Activated CD8-positive, alpha-beta T cell treated with anti-CD3 and anti-CD28 coated beads, Interleukin-2, amount 10 ng/mL, durations not matched to agents 7 days and 5 days (primary cell): ENCODE measurements at places on chromosomes 4 and X.

- DNase-seq = no peak
Measured at GRCh38 chr4:137735561-137736104, 203.3 kb upstream of the PCDH18 start.

GRCh38 chrX:42695800-42696358, 82.1 kb downstream of the PPP1R2C start:
- DNase-seq = no peak

- DNase-seq = no peak
Measured at GRCh38 chr4:183747380-183747779, 88.3 kb downstream of the TRAPPC11 start.

- no peak for DNase-seq
Measured at GRCh38 chr4:11408233-11408967, 20.3 kb downstream of the HS3ST1 start.

- no peak for DNase-seq
Measured at GRCh38 chr4:139736274-139736660, 70.6 kb downstream of the MGST2 start.

DNA sequence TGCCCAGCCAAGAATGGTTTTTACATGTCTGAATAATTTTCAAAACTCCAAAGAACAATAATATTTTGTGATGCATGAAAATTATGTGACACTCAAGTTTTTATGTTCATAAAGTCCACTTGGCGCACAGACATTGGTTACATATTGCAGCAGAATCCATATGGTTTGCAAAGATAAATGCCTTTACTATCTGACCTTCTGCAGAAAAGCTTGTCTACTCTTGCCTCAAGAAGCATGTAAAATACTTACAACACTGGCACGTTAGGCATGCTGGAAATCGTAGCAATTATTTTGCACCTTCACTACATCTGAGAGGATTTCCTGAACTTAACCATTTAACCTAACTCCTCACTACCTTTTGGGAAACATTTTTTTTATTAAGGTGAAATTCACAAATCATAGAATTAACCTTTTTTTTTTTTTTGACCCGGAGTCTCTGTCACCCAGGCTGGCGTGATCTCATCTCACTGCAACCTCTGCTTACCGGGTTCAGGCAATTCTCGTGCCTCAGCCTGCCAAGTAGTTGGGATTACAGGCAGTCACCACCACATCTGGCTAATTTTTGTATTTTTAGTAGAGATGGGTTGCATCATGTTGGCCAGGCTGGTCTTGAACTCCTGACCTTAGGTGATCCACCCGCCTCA, 3.5 kb upstream of the XG start:
- DNase-seq = no peak

GRCh38 chr4:127870688-127871087, 10.0 kb upstream of the PLK4 start:
- no peak for DNase-seq

GRCh38 chrX:82218361-82218760, 1016.5 kb downstream of the SH3BGRL start:
- no peak for DNase-seq

DNA sequence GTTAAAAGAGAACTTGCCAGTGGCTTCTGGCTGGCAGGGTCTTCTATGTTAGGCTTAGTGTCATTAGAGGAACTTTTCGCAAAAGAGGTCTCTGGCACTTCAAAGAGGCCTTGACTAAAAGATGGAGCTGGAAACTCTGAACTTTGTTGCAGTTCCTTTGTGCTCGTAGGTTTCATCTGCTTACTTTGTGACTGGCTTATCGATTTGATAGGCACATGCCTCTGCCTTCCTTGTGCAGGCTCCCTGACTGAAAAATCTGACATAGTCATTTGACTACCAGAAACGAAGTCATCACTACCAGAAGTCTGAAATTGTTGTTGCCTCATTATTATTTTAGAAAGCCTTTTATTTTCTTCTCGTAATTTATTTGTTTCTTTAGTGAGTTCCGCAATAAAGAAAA, 93.9 kb upstream of the IL13RA1 start:
- DNase-seq = no peak

GRCh38 chr4:105923497-105924238, 28.4 kb downstream of the NPNT start:
- DNase-seq = no peak

DNA sequence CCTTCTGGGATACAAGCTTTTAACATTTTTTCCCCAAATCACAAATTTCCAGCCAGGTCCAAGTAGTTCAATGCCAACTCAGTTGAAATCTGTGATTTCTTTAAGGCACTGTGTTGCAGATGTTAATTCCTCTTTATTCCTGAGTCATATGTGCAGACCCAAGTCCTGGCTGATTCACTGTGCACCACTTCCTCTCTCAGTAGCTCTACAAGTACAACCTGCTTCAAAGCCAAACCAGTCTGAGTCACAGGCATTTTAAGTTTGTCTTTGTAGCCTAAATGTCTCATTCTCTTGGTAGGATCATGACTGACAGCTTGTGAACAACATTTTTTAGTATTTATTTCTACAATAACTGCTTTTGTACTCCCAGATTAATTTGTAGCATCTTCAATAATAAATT, 165.6 kb upstream of the S100G start:
- peak; percentile 49 for DNase-seq

DNA sequence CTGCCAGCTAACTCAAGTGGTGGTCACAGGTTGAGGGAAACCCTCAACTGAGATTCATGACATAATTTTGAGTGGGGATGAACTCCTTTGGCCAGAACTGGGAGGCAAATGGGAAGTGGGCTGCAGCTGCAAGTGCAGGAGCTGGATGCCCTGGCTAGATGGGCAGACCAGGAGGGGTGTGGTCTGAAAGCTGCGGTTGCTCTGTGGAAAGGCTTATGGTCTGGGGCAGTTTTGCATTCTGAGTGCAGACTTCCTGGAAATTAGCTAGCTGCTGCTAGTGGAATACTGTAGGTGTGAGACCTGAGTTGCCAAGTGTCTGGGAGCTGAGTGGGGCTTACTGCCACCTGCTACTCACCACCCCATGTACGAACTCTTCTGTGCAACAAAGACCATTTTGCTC, 52.1 kb upstream of the NAP1L2 start:
- no peak for DNase-seq

DNA sequence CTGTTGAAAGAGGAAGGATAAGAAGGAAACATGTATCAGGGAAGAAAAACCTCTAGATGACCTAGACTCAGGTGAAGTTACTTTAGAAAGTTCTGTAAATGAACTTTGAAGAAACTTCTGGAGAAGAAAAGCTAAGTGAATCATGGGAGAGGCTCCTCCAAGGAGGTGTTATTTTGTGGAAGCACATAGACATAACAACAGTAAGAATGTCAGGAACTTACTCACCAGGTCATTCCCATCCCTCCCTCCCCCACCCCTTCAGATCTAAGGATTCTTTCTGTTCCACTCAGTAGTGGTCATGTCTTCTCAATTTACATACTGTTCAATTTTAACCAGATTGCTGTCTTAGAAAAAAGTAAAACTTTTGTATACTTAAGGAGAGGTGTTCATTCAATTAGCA, 310.5 kb upstream of the DDX53 start:
- DNase-seq = no peak

- no peak for DNase-seq
Measured at GRCh38 chr4:102350634-102351033, 5.4 kb upstream of the SLC39A8 start.

- peak; percentile 85 for DNase-seq
Measured at GRCh38 chr4:6873792-6874461, 35.7 kb upstream of the TBC1D14 start.

- no peak for DNase-seq
Measured at GRCh38 chr4:183747931-183748670, 89.0 kb downstream of the TRAPPC11 start.

GRCh38 chr4:103928370-103928769, 208.6 kb upstream of the TACR3 start:
- DNase-seq = no peak

GRCh38 chr4:98754736-98755135, 96.3 kb upstream of the TSPAN5 start:
- DNase-seq = no peak

DNA sequence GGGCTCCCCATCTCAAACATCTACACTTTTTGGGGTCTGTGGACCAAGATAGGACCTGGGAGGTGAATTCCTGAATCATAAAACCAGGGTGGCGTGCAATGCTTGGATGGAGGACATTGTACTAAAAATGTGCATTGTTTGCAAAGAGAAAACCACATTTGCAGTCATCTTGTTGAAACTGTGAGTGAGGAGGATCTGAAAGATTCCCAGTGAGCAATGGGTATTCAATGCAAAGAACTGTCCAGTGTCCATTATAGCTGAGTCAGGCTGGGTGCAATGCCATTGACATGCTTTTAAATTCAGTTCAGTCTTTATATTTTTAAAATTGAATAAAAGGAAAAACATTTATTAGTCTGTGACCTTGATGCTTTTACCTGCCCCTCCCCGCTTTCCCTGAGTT, 215.7 kb downstream of the STK32B start:
- no peak for DNase-seq

DNA sequence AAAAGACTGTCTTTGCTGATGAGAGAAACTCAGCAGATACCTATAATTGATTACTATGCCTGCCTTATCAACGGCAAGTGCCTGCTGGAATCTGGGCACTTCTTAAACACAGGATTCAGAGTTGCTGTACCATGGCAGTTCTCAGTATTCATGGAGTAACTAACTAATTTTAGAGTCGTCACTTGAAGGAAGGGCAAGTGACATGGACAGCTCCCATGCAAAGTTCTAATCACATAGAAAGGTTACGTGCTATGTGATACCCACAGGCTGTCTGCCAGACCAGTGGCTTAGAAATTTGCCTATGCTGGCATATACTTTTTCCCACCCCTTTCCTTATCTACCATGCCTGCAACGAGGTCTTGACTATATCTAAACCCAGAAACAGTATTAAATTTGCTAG, 931.1 kb upstream of the TENM3 start:
- DNase-seq = no peak

GRCh38 chrX:140766024-140766611, 56.6 kb downstream of the LINC00632 start:
- peak; percentile 47 for DNase-seq

DNA sequence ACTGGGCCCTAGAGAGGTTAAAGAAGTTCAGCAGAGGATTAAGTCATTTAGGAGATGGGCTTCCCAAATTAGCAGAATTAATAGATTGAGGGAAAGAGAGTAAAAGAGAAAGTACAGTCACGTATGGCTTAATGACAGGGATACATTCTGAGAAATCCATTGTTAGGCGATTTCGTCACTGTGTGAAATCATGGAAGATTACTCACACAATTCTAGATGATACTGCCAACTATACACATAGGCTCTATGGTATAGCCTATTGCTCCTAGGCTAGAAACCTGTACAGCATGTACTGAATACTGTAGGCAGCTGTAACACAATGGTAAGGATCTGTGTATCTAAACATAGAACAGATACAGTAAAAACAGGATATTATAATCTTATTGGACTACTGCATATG, 180.6 kb downstream of the RNF150 start:
- DNase-seq = no peak

GRCh38 chrX:23263892-23264291, 70.8 kb upstream of the PTCHD1 start:
- DNase-seq = no peak

DNA sequence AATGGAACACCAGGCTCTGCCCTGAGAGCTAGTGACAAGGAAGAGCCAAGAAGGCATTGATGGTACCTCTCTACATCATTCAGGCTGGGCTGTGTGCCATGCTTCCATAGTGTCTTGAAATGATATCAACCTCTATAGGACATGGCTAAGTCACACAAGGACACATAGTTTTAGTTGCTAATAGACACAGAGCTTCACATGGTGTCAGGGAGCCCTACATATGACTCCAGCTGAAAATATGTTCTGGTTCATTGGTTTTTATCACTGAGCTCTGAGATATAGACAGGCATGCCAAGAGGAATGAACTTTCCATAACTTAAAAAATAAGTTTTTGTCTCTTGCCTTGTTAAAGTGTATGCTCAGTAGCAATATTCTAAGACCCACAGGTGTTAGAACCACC, 72.1 kb upstream of the PRKG2 start:
- DNase-seq = no peak

DNA sequence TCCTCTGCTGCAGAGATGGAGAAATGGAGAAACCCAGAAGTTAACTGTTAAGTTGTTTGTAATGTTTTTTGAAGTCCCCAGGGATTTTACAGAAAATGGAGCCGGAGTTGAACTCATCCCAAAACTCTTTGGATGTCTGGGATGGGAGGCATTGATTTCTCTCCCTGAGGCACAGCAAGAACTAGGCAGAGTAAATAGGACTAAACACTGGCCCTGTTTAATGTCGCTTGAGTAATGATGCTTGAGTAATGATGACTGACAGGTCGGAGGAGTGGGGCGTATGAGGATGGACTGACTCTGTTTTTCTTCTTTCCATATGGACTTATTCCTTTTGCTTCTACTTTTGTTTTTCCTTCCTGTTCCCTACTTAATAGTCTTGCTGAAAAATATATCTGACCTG, 69.9 kb downstream of the ARHGAP10 start:
- DNase-seq = no peak

DNA sequence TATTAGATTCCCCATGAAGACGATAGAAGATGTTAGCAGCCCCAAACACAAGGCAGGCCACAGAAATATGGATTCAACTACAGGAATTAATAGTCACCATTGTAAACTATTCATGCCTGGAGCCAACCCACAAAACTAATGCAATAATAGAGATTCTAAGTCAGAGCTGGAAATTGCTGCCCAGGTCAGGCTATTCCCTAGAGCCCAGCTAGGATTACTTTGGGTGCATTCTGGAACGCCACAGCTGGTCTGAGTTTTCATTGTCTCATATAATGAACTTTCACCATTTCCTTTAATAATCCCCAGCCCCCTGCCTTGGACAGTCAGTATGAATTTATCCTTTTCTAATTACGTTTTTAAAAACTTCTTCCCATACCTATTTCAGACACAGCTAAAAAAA, 252.6 kb downstream of the PAPSS1 start:
- no peak for DNase-seq

DNA sequence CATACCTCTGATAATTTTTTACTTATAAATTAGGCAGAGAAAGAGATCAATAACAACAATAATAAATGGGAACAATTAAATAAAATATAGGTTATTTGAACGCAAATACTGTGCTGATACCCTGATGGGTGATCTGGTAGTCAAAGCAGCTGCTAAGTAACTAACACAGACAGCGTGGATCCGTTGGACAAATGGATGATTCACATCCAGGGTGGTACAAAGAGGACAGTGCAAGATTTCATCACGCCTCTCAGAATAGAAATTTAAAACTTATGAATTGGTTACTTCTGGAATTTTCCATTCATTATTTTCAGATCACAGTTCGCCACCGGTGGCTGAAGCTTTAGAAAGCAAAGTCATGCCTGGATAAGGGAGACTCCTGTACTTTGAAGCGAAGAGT, 1066.0 kb upstream of the ADGRL3 start:
- DNase-seq = no peak

GRCh38 chr4:153083447-153083947, 120.7 kb upstream of the TRIM2 start:
- DNase-seq = peak; percentile 68

- DNase-seq = peak; percentile 54
Measured at GRCh38 chr4:105145903-105146275, 787 bp upstream of the TET2 start.

- DNase-seq = no peak
Measured at GRCh38 chr4:111934314-111934713, 210.9 kb upstream of the FAM241A start.

- DNase-seq = peak; percentile 11
Measured at GRCh38 chrX:1484638-1485019, 31.9 kb upstream of the ASMTL start.
